ENCODE measurements at places on chromosomes 3 and 15.

- no peak for DNase-seq
Observed at GRCh38 chr3:65503776-65504175, 534.9 kb downstream of the MAGI1 start.

DNA sequence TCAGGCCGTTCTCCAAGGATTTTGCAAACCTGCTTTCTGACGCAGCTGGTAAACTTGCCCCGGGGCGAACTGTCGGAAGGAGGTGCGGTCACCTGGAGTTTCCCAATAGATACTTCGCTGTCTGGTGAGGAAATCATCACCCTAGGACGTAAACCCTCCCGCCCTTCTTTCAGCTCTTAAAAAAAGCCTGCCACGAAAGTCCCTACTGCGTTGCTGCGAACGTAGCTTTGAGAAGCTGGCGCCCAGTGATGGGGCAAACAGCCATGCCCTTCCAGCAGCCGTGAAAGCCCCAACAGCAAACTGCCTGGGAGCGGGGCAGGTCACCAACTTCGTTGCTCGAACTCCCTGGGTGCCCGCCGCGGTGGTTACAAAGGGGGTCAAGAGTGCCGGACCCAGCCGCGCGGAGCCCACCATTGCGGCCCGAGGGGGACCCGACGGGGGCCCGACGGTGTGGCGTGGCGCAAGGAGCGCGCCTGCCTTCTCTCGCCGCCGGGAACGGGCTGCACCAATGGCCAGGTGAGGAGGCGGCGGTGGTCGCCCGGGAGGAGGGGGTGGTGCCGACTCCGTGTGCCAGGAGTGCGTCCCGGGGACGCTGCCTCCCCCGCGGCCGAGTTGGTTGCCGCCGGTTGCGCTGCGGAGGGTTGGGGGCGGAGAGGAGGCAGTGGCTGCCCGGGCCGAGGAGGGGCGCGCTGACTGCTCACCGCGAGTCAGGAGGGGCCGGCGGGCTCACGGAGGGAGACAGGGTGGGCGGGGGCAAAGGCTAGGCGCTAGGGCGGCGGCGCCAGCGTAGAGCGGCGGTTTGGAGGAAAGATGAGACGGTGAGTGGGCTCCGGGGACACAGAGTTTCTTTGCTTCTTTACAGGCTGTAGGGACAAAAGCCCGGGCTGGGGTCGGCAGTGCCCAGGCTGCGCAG is at the start of gene PHLDB2:
Gene PHLDB2 (plus strand): TSS at position 205 of the 913 bp plus-strand sequence. CDS start 24,813 bp downstream, outside the sequence.
- DNase-seq, result peak; percentile 77

GRCh38 chr15:58554758-58555157 is 123.0 kb downstream of the LIPC start:
- no peak for DNase-seq

DNA sequence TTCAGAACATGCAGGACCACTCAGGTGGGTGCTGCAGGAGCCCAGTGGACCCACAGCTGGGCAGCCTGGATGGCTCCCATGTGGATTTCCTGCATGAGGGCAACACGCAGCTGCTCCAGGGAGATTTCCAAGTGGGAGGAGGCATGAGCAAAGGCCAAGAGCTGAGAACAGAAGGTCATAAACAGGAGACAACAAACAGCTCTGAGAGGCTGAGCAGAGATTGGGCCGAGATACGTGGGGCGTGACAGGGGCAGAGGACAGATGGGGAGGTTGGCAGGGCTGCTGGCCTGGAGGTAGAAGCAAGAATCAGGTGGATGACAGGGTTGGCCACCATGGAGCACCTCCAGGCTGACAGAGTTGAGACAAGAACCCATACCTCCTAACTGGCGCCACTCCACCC is 2.9 kb downstream of the PHGR1 start:
- DNase-seq, result no peak

GRCh38 chr3:188578576-188579363 is 424.8 kb downstream of the LPP start:
- DNase-seq, result peak; percentile 55

- no peak for DNase-seq
Observed at GRCh38 chr3:9619180-9619579, 30.1 kb upstream of the MTMR14 start.

DNA sequence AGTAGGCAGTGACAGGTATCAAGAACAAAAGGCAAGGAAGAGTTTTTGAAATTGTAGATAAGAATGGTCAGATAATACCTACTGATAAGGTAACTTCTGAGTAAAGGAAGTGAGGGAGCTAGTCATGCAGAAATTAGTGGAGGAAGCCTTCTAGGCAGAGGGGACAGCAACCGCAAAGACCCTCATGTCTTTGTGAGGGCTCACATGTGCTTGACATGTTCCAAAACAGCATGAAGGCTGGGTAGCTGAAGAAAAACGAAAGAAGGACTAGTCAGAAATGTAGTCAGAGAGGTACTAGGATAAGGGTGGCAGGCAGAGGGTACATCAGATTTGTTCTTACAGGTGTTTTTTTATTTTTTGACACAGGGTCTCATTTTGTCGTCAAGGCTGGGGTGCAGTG is 5.3 kb downstream of the SIN3A start:
- DNase-seq, result no peak

- no peak for DNase-seq
Observed at GRCh38 chr3:48422272-48422671, 7.6 kb downstream of the PLXNB1 start.

GRCh38 chr15:48896869-48897814 is 19.2 kb downstream of the EID1 start:
- DNase-seq, result no peak

DNA sequence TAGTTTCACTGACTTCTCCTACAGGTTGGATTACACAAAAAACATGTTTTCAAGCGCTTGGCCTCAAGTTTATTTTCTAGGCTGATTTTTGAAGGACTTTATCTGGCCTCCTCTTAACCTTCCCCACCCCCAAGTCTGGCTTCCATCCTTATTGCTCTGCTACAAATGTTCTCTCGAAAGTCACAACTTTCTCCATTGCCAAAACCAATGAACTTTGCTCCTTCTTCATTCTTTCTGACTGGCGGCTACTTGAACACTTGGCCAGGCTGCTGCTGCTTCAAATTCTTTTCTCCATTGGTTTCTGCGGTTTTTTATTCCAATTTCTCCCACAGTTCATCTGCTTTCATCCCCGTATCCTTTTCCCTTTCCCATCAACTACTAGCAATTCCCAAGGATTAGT is 106.6 kb downstream of the TOP2B start:
- DNase-seq, result no peak

DNA sequence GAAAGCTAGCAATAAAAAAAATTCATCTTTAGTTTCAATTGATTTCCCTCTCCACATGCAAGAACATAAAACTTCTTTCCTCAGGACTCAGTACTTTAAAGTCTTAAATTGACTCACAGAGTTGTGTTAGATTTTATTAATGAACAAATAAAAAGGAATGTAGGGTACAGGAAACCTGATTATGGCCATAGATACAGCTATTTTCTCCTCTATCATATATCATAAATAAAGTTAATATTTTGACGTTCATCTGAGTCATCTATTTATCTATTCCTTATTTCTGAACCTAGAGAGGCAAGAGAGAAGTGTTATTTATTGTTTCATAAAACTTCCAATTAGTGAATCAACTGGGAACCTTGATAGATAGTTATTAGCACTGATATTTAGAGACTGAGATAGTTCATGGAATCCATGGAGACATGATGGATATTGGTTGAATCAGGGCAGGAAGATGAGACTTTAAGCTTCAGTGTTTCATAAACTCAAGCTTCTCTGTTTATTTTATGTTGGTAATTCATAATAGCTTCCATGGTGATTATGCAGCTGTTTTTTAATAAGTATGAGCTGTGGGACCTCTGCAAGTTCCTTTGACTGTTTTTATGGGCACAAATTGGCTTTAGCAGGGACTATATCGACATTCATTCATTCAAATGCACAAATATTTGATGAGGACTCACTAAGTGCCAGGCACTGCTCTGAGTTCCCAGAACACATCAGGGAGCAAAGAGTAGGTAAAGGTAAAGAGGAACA is 143.5 kb upstream of the TGFBR2 start:
- no peak for DNase-seq

- DNase-seq, result no peak
Observed at GRCh38 chr15:74773329-74773728, 8.6 kb upstream of the CSK start.

GRCh38 chr15:81941479-81941878 is 104.3 kb downstream of the MEX3B start:
- DNase-seq, result no peak

DNA sequence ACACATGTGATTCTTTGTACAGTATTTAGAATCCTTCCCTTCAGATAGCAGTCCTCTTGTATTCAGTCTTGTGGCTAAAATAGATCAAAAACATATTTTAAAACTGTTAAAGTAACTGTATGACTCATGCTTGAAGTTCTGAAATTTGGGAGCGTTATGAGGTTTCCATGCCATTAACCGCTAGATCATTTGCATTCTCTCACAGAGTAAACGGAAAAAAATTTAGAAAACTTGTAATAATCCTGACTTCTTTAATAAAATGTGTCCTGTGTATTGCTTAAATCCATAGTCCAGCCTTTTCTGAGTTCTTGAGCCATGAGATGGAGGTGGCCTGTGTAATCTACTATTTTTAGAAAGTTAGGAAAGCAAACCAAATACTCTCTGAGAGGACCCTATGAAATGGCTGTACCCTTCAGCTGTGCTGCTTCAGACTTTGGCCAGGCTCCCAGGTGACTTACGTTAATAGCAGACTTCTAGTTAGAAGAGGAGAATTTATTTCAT is 33.8 kb downstream of the MBNL1 start:
- DNase-seq, result no peak

DNA sequence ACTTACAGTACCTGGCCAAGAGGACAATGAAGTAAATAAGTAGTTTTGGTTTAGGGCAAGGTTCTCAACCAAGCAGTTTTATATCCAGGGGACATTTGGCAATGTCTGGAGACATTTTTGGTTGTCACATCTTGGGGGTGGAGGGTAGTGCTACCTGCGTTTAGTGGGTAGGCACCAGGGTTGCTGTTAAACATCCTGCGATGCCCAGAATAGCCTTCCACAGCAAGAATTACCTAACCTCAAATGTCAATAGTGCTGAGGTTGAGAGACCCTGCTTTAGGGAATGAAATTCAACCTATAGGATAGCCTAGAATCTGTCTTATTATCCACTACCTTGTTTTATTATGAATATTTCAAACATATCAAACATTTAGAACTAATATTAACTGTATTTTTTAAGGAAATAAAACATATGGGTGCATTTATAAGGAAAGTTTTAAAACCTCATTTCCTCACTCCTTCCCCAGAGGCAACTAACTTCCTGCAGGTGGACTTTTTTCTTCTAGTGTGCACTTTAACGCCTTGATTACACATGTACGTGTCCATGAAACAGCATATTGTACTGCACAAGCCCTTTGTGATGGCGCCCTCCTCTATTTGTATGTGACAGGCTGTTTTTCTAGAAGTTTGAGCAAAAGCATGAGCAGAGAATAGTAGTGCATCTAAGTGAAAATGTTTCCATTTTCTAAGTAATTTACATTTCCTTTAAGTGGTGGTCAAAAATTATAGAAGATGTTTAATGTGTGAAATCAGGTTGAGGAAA is 57.1 kb downstream of the TRAK1 start:
- no peak for DNase-seq

DNA sequence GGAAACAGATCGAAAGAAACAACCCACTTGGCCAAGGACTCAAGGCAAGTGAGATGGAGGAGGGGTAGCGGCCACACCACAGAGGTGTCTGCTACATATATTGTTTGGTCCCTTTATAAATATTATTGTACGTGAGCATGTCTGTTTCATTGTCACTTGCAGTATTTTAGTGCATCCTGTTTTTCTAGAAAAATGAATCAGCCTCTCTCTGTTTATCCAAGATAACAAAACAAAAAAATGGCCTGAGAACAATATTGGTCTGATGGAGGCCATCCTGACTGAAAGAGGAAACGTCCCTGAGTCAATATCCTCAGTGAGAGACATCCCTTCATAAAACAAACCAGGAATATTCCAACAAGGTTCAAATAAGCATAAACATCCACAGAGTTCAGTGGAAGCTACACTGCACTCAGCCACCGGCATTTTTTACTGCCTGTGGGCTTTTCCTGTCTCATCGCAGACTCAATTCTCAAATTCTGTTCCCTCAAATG is 42.0 kb downstream of the WWTR1 start:
- DNase-seq, result no peak

DNA sequence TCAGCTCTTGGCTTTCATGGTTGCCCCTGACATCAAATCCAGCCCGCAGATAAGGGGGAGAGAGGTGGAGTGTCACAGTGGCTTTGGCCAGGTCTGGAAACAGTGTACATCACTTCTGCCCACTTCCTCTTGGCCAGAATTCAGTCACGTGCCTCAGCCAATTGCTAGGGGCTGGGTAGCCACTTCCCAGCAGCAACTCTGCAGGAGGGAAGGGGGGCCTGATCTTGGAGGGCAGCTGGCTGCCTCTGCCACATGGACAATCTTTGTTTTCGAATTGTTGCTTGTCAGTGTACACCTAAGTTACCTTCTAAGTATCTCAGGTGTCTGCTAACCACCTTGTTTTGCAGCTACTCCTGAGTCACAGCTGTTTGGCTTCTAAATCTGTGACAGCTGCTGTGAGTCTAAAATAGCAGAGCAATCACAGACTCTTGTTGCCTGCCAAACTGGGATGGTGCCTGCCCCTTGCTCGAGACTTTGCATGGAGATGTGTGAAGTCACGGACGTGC is 41.0 kb upstream of the LIMD1 start:
- DNase-seq, result no peak

DNA sequence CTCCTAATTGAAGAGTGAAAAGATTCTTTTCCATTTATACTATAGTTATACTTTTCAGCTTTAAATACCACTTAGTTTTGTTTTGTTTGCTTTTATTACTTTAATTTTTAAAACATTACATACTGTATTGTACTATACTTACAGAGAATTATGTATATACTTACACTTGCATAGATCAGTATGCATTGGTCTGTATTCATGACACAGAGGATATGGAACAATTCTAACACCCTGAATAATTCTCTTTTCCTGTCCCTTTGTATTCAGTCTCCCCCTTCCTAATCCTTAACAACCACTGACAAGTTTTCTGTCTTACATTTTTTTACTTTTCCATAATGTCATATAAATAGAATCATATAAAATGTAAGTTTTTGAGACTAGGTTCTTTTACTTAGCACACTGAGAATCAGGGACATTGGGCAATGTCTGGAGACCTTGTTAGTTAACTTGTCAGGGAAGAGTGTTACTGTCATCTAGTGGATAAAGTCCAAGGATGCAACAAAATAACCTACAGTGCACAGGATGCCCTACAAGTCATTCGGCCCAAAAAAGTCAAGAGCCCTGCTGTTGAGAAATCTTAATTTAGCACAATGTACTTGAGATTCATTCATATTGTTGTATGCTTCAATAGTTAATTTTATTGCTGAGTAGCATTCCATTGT is 95.7 kb upstream of the MCTP2 start:
- no peak for DNase-seq

DNA sequence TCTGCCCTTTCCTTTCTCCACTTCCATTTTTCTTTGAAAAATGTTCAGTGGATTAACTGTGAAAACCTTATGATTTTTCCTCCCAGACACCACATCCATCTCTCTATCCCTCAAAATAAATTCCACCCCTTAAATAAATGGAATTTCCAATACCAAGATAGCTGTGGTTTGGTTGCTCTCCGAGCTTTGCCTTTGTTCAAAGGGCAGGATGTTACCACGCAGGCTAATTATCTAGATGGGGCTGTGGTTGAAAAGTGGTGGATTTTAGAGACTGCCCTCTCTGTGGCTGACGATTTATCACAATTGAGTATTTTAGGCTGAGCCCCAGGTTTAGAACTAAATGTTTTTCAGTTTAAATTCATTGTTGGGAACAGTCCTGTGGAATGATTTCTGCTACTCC is 36.9 kb upstream of the CMSS1 start:
- DNase-seq, result no peak

GRCh38 chr3:137105277-137105977 is 147.6 kb downstream of the IL20RB start:
- no peak for DNase-seq

GRCh38 chr15:77681362-77681761 is 48.6 kb upstream of the LINGO1 start:
- no peak for DNase-seq
